ENCODE measurements at places on chromosomes 12 and 14.

DNA sequence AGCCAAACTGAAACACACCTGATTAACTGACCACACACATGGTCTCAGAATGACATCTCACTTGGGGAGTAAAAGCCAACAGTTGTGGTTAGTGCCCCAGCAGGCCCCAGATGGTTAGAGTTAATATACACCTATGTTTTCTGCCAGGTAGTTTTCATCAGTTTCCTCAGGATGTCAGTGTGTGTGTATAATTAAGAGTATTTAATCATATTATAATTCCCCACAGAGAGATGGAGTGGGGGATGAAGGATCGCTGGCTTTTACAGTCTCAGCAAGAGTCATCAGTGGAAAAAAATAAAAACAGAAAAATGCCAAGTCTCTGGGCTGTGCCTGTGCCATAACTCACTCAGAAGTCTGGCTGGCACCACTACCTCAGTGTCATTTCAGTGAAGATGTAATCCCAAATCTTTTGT, 412.5 kb downstream of the ZFP36L1 start:
- H3K36me3 ChIP-seq, result no peaks in the 10 kb centered on the region
- H3K27ac ChIP-seq, result no peak overlapping the region
- DNase-seq, result no peak

DNA sequence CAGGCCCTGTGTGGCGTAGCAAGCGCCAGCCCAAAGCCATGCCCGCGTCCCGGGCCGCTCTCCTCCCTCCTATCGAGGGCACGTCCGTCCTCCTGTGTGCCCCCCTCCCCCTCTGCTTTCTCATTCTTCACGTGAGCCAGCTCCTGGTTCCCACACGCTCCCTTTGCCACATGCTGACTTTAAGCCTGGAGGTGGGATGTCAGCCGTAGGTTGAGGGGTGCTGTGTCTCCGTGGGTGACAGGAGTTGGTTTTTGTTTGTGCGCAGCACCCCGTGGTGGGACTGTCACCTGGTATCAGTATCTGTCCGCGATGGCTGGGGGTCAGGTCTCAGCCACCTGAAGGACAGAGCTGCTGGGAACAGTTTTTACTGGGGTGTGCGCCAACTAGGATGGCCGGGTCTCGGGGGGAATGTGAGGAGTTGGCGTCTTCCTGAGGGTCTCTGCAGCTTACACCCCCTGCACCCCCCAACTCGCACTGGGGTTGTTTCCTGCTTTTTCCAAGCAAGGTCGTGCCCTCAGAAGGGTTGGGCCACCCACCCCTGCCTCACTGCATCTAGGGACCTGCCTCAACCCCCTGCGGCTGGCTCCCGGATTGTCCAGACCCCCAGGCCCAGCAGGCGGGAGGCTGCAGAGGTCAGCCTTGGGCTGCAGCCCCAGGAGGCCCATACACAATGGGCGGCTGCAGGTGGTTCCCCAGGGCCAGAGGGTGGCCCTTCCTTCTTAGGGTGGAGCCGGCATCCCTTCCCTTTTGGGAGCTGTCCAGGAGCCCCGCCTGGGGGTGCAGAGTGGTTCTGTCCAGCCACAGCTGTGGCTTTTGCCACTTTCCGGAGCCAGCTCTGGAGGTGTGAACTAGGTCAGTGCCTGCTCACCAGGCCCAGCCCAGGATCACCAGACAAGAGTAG, 7.3 kb downstream of the ULK1 start:
- H3K4me3 ChIP-seq, result no peak overlapping the region
- no peaks in the 10 kb centered on the region for H3K36me3 ChIP-seq
- no peaks in the 10 kb centered on the region for H3K27me3 ChIP-seq

GRCh38 chr12:55642669-55643068, 6.0 kb downstream of the OR10P1 start:
- no peaks in the 10 kb centered on the region for H3K4me1 ChIP-seq
- H3K36me3 ChIP-seq, result no peaks in the 10 kb centered on the region
- H3K27ac ChIP-seq, result no peak overlapping the region
- H3K27me3 ChIP-seq, result no peaks in the 10 kb centered on the region
- H3K4me3 ChIP-seq, result no peak overlapping the region
- DNase-seq, result no peak

DNA sequence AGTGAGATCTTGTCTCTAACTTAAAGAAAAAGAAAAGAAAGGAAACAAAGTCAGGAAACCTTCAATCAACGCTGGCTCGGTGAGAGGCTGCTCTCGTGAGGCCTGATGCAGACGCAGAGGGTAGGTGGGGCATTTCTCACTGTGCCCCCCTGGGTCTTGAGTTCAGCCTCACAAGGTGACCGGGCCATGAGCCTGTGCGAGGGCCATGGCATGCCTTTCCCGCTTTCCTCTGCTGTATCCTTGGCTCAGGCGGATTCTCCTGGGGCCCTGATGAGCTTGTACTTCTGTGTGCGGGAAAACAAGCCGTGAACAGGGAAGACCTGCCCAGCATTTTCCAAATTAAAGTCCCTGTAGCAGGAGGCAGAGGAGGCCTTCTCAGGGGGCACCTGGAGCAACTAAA, 20.2 kb downstream of the ADGRD1 start:
- no peak for DNase-seq
- no peak overlapping the region for H3K27ac ChIP-seq
- no peaks in the 10 kb centered on the region for H3K36me3 ChIP-seq
- no peaks in the 10 kb centered on the region for H3K27me3 ChIP-seq
- H3K4me3 ChIP-seq, result no peak overlapping the region

DNA sequence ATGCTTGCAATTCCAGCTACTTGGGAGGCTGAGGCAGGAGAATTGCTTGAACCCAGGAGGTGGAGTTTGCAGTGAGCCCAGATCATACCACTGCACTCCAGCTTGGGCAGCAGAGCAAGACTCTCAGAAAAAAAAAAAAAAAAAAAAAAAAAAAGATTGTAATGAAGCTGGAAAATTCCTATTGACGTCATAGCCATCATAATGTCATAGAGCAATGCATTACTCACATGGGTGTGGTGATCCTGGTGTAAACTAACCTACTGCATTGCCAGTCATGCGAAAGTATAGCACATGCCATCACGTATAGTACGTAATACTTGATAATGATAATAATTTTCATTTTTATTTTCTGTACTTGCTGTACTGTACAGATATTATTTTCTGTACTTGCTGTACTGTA, 42.7 kb upstream of the NID2 start:
- H3K4me3 ChIP-seq, result no peak overlapping the region
- no peaks in the 10 kb centered on the region for H3K27me3 ChIP-seq
- H3K36me3 ChIP-seq, result no peaks in the 10 kb centered on the region

GRCh38 chr14:55332654-55333570, 61.7 kb downstream of the FBXO34 start:
- H3K27me3 ChIP-seq, result no peaks in the 10 kb centered on the region
- no peak overlapping the region for H3K4me3 ChIP-seq
- no peak for DNase-seq
- H3K4me1 ChIP-seq, result peaks cover 16% of the 10 kb centered on the region
- no peaks in the 10 kb centered on the region for H3K36me3 ChIP-seq
- peak overlapping the region; percentile 67 for H3K27ac ChIP-seq

GRCh38 chr12:7869137-7869536, 3.6 kb downstream of the SLC2A14 start:
- no peaks in the 10 kb centered on the region for H3K27me3 ChIP-seq
- H3K27ac ChIP-seq, result no peak overlapping the region
- no peaks in the 10 kb centered on the region for H3K36me3 ChIP-seq

DNA sequence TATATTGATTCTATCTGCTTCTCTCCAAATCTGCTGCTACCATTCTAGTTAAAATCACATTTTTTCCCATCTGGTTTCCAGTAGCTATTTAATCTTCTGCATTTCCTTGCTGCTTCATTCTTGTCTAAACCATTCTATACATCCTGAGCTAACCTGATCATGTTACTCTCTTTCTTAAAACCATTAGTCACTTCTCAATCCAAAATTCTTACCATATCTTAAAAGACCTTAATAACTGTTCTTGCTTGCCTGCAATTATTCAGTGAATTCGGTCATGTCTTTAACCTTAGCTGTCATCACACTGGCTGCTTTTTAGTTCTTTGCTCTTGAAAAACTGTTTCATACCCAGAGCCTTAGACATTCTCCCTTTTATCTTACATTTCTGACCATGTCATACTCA, 56.4 kb upstream of the PZP start:
- no peaks in the 10 kb centered on the region for H3K36me3 ChIP-seq
- H3K4me3 ChIP-seq, result no peak overlapping the region
- no peaks in the 10 kb centered on the region for H3K4me1 ChIP-seq
- no peak for DNase-seq
- no peak overlapping the region for H3K27ac ChIP-seq

DNA sequence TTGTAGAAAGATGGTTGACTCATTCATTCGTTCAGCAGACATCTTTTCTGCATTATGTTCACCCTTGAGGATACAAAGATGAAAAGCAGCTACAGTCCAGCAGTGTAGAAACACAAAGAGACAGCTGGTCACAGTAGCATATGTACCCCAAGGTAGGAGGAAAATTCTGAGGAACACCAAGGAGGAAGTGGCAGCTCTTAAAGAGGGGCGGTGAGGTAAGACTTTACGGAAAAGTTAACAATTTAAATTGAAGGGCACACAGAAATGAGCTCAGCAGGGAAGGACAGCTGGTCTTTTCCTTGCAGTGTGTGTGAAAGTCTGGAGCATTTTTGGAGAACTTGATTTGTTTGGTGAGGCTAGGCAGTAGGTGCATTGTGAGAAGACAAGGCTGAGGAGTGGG, 3.5 kb downstream of the SLC35E3 start:
- H3K27ac ChIP-seq, result no peak overlapping the region
- no peak overlapping the region for H3K4me3 ChIP-seq
- H3K36me3 ChIP-seq, result no peaks in the 10 kb centered on the region
- no peak for DNase-seq

- no peaks in the 10 kb centered on the region for H3K27me3 ChIP-seq
- H3K27ac ChIP-seq, result no peak overlapping the region
- no peaks in the 10 kb centered on the region for H3K36me3 ChIP-seq
- no peak for DNase-seq
These were observed 3.1 kb upstream of the GLTP start for GRCh38 chr12:109883461-109883860.

DNA sequence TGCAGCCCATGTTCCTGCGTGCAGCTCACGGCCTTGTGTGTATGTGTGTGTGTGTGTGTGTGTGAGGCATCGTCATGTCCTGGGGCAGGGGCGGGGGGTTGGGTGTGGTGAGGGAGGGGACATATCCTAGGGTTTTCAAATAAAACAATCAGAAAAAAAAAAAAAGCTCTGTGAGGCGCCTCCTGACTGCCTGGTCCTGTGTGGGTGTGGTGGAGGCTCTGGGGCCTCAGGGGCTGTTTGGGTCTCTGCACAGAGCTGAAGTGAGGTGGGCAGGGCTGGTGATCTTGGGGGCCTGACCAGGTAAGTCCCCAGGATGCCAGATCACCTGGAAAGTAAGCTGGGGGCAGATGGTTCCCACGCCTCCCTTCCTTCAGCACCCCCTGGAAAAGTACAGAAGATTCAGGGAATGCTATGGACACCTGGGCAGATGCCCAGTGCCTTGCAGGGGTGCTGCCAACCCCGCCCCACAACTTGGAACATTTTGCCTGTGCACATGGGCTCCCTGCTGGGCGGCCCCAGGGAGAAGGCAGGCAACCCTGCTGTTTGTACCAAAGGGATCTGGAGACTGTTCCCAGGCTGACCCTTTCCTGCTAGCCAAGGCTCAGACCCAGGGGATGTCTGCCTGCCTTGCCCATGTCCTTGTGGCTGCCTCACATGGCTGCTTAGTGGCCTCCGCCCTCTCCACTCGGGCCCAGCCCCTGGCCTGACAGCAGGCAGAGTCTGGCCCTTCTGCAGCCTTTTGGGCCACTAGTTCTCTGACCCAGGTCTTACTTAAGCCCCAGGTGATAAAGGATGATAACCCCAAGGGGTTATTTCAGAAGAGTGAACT, 28.8 kb downstream of the CLSTN3 start:
- H3K36me3 ChIP-seq, result no peaks in the 10 kb centered on the region
- peaks cover 6% of the 10 kb centered on the region for H3K4me1 ChIP-seq
- no peak overlapping the region for H3K27ac ChIP-seq

Data from prostate gland (tissue), 2 donors.